ENCODE measurements at places on chromosomes 16 and 17.

GRCh38 chr17:38605411-38605840, 326 bp downstream of the SRCIN1 start:
- no peak for DNase-seq

DNA sequence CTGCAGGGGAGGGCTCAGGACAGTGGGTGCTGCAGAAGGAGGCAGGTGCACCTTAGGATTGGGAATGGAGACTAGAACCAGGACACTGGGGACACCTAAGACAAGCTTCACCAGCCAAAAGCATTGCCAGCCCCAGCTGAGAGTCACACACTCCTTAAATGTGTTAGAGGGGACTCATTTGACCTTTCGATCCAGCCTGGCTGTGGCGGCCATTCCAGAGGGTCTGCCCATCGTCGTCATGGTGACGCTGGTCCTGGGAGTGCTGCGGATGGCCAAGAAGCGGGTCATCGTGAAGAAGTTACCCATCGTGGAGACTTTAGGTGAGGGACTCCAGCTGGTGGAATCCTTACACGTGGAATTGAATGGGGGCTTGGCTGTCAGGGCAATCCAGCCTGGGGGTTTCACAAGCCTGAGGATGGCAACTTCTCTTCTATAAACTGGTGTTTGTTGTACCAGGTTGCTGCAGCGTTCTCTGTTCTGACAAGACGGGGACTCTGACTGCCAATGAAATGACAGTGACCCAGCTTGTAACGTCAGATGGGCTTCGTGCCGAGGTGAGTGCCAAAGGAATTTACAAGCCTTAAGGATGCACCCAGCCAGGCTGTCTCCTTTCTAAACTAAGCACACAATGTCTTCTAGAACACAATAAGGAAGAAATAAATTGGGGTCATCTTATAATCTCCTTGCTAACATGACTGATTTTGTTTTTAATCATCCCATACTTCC, 65.3 kb downstream of the MEAK7 start:
- no peak for DNase-seq

GRCh38 chr17:62572888-62573401, 54.5 kb upstream of the MRC2 start:
- peak; percentile 12 for DNase-seq

- DNase-seq, result no peak
Measured at GRCh38 chr17:9872852-9873251, 32.2 kb downstream of the RCVRN start.

DNA sequence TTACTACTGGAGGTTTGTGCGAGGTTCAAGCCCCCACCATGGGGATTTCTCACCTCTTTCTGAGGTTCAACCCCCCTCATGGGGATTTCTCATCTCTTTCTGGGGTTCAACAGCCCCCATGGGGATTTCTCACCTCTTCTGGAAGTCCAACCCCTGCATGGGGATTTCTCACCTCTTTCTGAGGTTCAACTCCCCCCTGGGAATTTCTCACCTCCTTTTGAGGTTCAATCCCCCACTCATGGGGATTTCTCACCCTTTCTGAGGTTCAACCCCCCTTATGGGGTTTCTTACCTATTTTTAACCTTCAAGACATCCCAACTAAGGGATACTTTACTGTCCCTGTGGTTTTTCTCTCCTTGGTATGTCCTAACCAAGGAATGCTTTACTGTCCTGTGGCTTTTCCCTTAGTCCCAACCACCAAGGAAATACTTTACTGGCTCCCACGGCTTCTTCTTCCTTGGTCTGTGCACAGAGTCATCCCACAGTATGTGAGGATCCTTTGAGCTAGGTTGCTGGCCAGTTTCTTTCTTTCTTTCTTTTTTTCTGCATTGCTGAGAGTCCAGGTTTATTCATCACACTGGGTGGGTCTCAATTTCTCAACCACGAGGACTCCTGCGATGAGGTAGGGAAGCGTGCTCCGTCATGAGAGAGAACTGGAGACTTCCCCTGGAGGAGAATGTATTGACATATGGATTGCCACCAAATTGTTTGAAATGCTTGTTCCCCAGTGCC, 2140.2 kb downstream of the TP53TG3F start:
- no peak for DNase-seq

DNA sequence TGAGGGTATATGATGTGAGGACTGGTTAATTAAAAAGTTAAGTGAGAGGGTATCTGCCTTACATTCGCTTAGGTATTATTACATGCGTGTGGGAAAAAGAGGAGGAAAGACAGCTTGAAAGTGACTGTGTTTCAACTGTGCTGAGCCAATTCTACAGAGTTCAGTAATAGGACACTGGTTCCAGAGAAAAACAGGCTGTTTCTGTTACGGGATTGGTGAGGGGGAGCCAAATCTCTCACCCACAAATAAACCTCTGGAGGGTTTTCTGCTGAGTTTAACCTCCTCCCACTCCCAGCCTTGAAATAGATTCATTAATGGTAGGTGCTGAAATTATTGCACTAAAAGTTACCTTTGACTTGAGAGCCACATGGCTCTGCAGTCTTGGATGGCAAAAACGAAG, 3.9 kb upstream of the KRT26 start:
- DNase-seq, result no peak

DNA sequence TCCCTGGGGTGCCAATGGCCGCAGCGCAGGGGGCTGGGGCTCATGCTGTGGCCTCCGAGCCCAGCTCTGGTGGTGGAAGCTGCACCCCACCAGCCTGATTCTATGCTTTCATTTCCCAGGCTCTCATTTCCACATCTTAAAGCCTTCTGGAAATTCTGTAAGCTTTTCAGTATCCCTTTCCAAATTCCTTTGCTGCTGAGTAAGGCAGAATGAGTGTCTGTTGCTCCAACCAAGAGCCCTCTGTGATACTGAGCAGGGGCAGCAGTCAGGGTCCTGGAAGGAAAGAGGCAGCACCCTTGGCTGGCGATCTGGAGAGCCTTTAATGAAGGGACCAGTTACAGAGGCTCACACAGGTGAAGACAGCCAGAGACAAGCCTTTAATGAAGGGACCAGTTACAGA, 79.5 kb upstream of the FOXF1 start:
- no peak for DNase-seq

GRCh38 chr17:44217738-44218343, 1.6 kb downstream of the UBTF start:
- DNase-seq, result no peak

DNA sequence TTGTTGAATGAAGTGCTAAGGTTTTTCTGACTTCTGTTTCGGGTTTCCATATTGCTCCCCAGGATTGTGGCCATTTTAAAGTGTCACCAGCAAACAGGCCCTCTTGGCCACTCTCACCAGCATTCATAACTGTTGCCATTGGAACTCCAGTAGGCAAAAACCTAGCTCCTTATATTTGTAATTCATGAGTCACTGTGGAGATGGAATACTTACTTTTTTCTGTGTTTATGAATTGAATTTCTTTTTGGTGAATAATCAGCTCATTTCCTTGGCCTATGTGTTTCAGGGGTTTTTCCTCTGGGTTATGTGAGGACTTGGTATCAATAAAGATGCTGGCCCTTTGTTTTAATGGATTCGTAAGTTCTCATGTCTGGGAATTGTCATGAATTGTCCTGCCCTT, 255.1 kb downstream of the SNX29 start:
- DNase-seq, result no peak

DNA sequence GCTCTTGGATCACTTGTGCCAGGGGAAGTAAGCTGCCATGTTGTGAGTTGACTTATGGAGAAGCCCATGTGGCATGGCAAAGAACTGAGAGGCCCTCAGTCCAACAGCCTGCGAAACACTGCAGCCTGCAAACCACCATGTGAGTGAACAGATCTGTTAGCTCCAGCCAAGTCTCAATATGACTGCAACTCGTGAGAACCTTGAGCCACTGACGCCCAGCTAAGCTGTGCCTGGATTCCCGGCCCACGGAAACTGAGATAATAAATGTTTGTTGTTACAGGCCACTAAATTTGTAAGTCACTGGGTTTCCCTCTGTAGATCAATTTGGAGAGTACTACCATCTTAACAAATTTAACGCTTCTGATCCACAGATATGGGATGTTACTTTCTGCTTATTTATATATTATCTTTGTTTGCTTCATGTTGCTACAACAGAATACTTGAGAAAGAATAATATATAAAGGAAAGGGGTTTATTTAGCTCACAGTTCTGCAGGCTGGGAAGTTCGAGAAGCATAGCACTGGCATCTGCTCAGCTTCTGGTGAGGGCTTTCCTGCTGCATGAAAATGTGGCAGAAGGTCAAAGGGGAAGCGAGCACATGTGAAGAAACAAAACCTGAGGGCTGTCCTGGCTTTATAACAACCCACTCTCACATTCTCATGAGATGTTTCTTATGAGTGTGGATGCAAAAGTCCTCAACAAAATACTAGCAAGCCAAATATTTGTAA, 29.4 kb upstream of the ATP2A3 start:
- no peak for DNase-seq

- DNase-seq, result no peak
Measured at GRCh38 chr16:19163215-19163614, 4.8 kb upstream of the SYT17 start.

DNA sequence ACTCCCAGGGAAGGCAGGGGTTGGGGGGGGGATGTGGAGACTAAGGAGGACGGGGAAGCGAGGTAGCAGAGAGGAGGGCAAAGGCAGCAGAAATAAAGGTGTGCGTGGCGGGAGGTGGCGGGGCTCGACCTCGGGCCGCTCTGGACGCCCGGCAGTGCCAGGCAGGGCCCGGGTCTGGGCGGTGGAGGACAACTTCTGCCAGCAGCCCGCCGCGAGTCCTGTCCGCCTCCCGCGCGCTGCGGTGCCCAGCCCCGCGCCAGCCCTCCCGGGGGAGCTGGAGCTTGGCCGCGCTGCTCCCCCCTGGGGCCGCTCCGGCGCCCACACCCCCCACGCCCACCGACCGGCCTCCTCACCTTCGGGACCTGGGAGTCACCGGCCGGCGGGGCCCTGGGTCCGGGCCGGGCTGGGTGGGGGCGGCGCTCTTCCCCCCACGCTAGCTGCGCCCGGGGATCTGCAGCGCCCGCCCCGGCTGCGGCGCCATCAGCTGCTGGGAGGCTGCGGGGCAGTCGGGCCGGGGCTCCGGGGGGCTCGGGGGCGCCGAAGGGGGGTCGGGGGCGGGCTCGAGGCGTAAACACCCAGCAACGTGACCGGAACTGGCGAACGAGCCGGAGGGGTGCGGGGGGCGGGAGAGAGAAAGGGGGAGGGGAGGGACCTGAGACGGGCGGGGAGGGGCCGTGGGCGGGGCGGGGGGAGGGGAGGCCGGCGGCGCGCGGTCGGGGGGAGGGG, at the start of gene CCDC92B:
CCDC92B (minus strand) TSS at position 595 of the 726 bp plus-strand sequence. CDS start 14,507 bp downstream, outside the sequence.
- DNase-seq, result no peak

GRCh38 chr16:81625544-81626153, 153.4 kb upstream of the PLCG2 start:
- no peak for DNase-seq

- DNase-seq, result no peak
Measured at GRCh38 chr16:4796982-4797804, 2.0 kb downstream of the SMIM22 start.

GRCh38 chr16:53821957-53822625, 118.1 kb downstream of the FTO start:
- DNase-seq, result no peak

GRCh38 chr16:53968454-53968853, 264.5 kb downstream of the FTO start:
- DNase-seq, result no peak

- DNase-seq, result no peak
Measured at GRCh38 chr17:561116-561515, 153.5 kb downstream of the VPS53 start.

DNA sequence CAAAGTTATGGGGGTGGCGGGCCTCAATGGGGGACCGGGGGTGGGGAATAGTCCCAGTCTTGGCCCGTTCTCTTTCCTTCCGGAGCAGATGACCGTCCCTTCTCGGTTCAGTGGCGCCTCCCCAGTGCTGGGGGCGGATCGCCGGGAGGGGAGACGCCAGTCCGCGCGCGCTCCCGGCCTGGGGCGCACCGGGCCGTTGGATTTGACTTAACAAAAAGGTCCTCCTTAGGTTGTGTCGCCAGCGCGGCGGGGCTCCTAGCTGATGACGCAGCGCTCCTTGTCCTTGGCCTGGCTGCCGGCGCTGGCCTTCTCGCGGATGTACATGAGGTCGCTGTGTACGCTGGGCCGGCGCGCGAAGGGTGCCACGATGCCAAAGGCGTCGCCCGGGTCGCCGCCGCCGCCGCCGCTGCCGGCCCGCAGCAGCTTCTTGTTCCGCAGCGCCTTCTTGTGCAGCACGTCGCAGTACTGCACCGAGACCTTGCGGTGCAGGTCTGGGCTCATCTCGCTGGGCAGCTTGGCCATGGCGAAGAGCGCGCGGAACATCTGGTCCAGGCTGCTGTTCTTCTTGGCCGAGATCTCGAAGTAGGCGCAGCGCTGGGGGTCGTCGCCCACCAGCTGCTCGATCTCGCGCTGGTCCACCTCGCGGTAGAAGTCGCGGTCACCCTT, 1.2 kb downstream of the RASD1 start:
- no peak for DNase-seq

All from right renal pelvis (tissue), 4 donors.